Inflammatory macrophage treated with lipopolysaccharide for 1 hour (primary cell): ENCODE measurements at places on chromosomes 6 and 20.

DNA sequence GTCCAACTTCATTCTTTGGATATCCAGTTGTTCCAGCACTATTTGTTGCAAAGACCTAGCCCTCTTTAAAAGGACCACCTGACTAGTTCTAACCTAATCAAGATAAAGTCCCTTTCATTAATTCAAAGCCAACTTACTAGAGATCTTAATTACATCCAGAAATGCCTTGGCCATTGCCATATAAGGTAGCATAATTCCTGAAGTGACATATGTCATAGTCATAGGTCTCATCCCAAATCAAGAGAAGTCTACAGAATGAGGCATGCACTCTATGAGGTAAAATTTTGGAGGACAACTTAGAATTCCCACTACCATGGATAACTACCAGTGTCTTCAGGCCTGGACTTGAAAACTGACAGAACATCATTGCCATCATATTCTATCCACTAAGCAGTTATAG, 420.4 kb upstream of the ID4 start:
- DNase-seq = no peak

DNA sequence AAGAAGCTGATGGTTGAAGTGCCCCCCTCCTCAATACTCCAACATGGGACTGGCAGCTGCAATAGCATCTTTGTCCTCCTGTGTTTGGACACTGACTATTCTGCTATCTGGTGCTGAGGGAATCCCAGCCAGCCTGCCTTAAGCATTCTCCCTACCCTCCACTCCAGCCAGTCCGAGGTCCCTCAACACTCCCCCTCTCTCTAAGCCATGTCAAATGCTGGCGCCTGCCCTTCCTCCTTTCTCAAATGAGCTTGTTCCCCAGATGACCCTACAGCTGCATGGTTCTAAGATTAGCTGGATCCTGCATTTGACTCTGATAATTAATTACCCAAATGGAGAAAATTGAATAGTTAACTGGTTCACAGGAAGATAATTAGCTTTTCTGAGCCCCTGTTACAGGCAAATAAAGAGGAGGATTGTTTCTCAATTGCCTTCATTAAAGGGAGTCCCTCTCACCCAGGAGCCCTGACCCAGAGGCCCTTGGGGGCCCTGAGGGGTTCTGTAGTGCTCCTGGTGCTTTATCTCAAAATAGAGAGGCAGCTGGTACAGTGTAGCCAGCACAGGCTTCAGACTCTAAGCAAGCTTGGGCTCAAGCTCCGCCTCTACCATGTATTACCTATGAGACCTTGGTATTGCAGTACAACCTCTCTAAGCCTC, 37.9 kb upstream of the CHD6 start:
- no peak for DNase-seq

- no peak for DNase-seq
Measured at GRCh38 chr6:149855040-149855654, 9.0 kb downstream of the LRP11 start.

DNA sequence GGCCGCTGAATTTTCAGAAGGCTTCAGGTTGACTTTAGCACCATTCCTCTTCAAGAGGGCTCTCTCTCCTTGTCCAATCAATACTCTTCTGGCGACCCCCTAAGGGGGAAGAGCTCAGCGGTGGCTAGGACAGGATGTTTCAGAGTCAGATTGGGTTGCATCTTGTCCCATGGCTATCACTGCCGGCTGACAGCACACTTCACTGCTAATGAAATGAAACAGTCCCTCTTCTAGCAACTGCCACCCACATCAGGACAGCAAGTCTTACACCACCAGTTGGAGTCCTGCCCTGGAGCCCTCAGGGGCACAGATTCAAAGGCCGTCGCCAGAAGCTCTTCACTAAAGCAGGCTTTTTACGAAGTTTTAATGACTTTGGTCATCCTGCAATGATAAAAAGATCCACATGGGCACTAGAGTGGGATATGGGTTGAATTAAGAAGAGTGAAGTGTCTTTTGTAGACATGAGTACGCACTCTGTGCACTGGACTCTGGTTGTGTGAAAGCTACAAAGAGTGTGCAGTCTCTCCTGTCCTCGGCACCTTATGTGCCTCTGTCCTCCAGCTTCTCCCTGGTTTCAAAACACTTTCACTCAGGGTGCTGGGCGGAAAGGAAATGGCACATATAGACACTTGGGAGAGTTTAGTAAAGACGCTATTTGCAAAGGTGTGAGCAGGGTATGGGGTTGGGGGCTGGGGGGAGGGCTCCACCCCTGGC, 66.1 kb upstream of the SLC22A16 start:
- DNase-seq = no peak

- no peak for DNase-seq
Measured at GRCh38 chr20:24190905-24191304, 202.3 kb upstream of the GGTLC1 start.

DNA sequence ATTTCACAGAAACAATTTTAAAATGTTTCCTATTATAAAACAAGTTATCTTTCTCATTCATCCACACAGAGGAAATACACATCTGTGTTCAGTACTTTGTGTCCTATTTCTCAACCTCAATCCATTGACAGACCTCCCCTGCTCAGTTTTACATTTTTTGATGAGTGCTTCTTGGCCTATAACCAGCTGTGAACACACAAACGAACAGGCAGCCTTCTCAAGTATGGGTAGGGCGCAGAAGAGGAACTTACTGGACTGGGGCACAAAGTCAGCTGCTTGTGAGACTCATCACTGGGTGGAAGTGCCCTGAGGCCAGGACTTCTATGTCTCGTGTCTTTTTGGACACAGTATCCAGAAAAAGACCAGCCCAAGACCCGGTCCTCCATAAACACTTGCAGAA, 2.8 kb downstream of the RPS6KA2 start:
- DNase-seq = peak; percentile 55

GRCh38 chr6:15305909-15306308, 60.0 kb downstream of the JARID2 start:
- no peak for DNase-seq

GRCh38 chr6:150646228-150646627, 46.5 kb downstream of the PLEKHG1 start:
- no peak for DNase-seq

- no peak for DNase-seq
Measured at GRCh38 chr20:50528129-50528528, 17.9 kb downstream of the PTPN1 start.

GRCh38 chr20:58788896-58789544, 61.7 kb downstream of the GNAS-AS1 start:
- DNase-seq = no peak

DNA sequence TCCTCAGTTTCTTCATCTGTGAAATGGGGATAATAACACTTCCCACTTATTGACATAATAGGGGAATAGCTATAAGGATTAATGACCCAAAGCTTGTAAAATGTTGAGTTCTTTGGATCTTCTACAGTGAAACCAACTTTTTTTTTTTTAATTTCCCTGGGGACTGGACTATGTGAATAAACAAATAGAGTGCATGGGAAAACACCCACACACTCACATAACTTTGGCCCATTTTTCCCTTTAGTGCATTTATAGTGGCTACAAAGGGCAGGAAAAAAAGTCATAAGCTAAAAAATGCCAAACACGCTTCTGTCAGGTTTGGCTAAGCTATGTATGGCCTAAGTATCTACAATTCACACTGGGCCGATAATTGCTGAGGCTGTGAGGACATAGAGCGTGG, 406.2 kb upstream of the JAG1 start:
- no peak for DNase-seq

DNA sequence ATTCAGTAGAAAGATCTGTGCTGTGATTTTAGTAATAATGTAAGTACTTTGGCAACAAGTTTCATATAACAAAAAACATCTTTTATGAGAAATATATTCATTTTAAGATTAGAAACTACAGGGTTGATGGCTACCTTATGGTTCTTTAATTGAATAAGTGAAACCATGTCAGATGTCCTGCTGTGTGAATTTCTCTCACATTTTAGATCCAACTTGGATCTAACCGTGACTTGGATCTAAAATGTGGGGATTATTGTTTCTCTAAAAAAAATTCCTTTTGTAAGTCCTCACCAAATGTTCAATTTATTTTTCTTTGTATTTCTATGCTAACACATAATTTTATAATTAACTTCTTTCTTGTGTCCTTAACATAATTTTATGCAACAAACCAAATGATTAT, 30.4 kb downstream of the ZC2HC1B start:
- DNase-seq = no peak

DNA sequence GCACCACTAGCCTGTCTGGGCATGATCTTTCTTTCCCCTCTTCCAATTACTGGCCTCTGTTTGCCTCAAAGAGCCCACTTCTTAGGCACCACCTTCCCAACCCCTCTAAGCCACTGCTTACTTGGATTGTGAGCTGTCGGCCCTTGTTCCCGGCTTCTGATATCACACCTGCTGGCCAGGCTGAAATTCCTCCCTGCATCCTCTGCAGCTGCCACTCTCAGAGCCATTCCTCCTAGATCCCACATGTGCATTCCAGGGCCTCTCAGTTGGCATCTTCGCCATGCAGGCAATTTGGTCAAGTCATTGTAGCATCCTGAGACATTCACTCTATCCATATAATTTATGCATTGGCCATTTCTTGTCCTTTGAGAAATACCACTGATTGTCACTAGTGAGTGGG, 135.9 kb downstream of the OLIG3 start:
- DNase-seq = no peak

DNA sequence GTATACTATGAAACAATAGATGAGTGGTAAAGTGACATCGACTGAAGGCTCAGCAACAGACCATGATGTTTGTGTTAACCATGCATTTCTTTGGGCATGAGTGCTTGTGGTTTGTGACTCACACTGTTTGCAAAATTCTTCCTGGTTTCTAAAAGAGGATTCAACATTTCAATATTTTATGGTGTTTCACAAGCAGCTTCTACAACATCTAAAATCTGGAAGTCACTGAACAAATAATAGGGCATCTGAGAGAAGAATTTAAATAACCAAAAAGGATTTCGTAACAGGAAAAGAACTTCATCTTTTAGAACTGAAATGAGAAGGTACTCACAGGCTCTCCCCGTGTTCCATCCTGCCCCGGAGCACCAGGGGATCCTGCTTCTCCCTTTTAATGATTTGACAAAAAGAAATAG, 146.2 kb downstream of the COL21A1 start:
- peak; percentile 91 for DNase-seq

DNA sequence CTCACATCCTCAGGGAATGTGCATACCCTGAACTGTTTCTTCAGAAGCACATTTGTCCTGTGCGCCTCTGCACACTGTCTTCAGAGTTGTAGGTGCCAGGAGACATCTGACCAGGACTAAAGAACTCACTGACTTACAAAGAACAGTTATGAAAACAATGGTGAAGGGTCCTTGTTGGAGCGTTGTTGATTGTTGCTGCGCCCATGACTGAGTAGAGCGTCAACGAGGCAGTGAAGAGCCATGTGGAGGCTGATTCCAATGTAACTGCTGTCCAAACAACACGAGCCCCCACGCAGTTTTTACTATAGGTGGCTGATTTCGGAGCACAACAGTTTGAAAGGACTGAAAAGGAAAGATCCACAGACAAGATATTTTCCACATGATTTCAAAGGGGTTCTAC, 380.3 kb downstream of the CDH26 start:
- no peak for DNase-seq

DNA sequence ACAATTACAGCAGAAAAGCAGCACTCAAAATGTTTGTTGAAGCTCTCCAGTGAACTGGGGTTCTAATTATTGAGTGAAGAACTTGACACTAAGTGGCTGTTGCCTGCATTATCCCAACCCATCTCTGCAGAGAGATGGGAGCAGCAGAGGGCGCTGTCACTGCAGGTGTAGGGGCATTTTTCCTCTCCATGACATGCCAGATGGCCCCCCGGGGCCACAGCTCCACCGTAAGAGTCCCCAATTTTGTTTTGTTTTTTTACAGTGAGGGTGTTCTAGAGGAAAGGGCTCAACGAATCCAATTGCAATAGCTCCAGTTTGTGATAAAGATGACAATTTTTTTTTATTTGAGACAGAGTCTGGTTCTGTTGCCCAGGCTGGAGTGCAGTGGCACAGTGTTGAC, 1.9 kb upstream of the FUCA2 start:
- peak; percentile 55 for DNase-seq

GRCh38 chr20:38126146-38126921, 38.7 kb downstream of the TGM2 start:
- DNase-seq = no peak

DNA sequence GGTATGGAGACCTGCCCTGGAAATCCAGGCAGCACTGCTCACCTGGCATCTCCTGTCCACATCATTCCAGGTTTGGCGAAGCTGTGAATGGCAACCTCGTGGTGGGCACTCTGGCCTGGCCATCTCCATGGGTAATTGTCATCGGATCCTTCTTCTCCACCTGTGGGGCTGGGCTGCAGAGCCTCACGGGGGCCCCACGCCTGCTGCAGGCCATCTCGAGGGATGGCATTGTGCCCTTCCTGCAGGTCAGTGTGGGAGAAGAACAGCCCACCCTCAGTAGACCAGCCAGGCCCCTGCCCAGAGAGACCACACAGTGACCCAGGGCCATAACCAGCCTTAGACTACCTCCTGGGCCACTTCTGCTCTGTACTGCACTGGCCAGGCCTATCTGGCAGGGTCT, 15.9 kb downstream of the SLC12A5 start:
- DNase-seq = no peak
